Stimulated activated CD8-positive, alpha-beta memory T cell treated with anti-CD3 and anti-CD28 coated beads, Interleukin-7, amount 100 ng/mL, for 4 hours (primary cell): ENCODE measurements at places on chromosomes 12 and 14.

- no peak for DNase-seq
Observed at GRCh38 chr14:84927096-84927827, 602.7 kb upstream of the FLRT2 start.

DNA sequence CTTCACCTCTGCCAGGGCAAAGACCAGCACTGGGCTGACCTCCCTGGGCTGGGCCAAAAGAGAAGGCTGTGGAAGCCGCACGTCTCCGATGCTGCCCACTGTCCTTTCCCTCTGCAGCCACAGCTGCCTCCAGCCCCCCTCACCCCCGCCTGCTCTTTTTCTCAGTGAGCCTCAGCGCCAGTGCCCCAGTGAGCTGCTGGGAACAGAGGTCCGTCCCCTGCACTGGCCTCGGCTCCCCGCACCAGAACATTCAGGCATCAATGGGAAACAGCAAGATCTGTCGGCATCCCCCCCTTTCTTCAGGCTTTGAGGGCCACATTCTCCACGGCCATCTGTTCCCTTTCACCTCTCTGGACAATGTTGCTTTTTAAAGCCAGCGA is 398.1 kb downstream of the ZFP36L1 start:
- no peak for DNase-seq

- no peak for DNase-seq
Observed at GRCh38 chr12:93713060-93713459, 35.9 kb downstream of the CRADD start.

- no peak for DNase-seq
Observed at GRCh38 chr12:2378835-2379330, 326.1 kb downstream of the CACNA1C start.
